ENCODE measurements at places on chromosomes 2 and 18.

- DNase-seq = no peak
These were observed 51.4 kb upstream of the SPRED2 start for GRCh38 chr2:65483763-65484162.

- no peak for DNase-seq
These were observed 10.4 kb downstream of the COPS9 start for GRCh38 chr2:240125742-240126141.

DNA sequence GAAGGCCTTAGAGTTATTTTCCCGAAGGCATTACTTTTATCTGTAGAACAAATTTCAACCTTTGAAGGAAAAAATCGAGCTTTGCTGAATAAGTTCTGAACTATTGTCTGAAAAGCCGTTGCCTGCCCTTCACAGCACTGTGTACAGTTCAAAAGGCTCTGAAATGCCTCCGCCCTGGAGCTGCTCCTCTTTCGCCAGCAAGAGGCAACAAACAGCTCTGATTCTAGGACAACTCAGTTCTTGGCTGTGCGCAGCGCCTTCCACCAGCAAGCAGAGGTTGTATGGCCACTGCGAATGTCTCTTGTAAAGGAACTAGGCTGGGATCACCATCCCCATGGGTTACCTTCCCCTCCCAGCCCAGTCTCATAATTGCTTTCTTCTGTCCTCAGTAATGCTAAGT, 308.5 kb downstream of the GBX2 start:
- DNase-seq = no peak

- no peak for DNase-seq
These were observed 52.6 kb downstream of the AGPS start for GRCh38 chr2:177445200-177445599.

DNA sequence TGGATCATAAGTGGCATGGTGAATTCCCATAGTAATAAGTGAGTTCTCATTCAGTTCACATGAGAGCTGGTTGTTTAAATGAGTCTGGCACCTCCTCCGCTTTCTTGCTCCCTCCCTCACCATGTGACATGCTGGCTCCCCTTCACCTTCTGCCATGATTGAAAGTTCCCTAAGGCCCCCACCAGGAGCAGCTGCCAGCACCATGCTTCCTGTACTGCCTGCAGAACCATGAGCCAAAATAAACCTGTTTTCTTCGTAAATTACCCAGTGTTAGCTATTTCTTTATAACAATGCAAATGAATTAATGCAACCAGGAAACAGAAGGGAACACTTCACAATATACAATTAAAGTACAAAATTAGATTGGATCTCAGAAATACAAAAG, 257.0 kb downstream of the MREG start:
- no peak for DNase-seq

Measured in Ammon's horn (tissue), 1 donor.